ENCODE measurements at places on chromosomes 13 and 19.

- DNase-seq, result no peak
Measured at GRCh38 chr19:5803441-5803751, 1.5 kb upstream of the NRTN start.

- DNase-seq, result no peak
Measured at GRCh38 chr19:19181488-19181998, 10.4 kb downstream of the BORCS8 start.

DNA sequence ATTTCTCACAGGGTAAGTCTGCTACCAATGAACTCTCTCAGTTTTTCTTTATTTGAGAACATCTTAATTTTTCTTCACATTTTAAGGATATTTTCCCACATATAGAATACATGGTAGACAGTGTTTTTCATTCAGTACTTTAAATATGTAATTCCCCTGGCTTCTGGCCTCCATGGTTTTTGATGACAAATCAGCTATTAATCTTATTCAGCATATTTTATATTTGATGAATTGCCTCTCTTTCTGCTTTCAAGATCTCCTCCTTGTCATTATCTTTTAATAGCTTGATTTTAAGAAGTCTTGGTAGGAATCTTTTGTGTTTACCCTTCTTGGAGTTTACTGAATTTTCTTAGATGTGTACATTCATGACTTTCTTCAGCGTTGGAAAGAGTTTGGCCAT, 27.6 kb downstream of the TNFSF13B start:
- DNase-seq, result no peak

DNA sequence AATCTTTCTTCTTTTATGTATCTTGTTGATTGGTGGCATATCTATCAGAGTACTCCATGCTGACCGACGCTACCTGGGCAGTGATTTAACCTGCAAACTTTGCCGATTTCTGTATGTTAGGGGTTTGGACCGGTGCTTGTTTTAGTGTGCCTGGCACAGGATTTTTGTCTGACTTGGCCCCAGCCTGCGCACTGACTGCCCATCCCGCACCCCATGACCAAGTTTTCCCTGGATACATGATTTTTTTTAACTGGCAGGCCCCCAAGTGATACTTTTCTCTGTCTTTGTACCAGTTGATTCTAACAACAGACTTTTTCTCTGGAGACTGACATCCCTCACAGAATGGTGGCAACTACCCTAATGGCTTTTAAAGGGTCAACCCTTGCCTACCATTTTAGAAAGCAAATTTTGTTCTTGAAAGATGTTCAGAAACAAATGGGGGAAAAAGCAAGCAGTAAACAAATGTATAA, 69.0 kb upstream of the C1QTNF9B start:
- no peak for DNase-seq

DNA sequence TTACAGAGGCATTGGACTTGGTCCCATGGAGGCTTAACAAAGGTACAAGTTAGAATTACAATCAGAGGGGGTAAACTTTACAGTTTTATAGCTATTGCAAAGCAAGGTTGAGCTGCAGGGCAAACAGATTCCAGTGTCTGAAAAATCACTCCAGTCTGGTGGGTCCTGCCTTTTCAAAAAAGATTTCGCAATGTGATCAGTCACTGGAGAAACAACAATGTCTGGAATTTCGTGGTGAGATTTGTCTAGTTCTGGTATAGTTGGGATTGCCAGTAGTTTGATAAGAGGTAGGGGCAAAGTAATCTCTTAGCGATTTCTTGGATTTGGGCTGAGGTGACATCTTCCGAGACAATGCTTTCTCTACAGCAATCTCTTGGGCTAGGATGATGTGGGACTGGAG, 1198.2 kb upstream of the PCDH9 start:
- no peak for DNase-seq

DNA sequence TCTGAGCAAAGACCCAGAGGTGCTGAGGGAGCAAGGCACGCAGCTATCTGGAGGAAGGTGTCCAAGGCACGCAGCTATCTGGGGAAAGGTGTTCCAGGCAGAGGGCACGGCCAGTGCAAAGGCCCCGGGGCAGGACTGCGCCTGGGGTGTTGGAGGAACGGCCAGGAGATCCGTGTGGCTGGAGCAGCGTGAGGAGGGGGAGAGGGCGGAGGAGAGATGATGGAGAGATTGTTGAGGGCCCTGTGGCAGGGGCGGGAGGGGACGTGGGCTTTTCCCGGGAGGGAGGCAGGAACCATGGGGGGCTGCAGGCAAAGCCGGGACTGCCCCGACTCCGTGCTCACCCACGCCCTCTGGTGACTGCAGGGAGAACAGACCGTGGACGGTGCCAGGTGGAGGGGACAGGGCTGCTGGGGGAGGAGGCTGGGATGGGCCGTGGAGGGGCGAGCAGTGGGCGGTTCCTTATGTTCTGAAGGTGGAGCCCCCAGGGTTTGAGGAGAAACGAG, 13.3 kb upstream of the MISP start:
- peak; percentile 36 for DNase-seq

Data from T-helper 2 cell (primary cell).